ENCODE measurements at places on chromosomes 13 and 19.

DNA sequence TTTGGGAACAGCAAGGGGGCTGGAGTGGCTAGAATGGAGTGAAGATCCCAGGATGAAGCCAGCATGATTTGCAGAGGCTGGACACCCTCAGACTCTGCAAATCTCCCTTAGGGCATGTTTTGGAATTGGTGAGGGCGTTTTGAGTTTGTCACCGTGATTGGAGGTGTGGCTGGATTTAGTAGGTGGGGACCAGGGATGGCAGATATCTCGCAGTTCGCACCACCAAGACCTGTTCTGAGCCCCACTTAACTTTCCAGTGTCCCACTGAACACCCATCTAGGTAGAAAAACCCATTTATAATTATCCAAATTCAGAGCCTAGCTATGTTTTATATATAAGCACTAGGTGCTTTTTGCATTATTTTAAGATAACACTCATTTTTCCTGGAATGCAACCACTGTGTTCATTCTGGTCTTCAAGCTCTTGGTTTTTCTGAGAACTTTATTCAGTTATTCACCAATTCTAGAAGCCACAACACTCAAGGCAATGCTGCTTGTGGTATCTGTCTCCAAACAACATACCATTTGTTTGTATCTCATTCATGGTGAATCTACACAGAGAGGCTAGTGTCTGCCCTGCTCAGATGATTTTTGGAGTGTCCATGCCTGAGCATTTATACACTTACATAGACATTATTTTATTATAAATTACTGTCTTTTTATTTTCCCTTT is 3.0 kb upstream of the NANOS2 start:
- DNase-seq = no peak

GRCh38 chr19:50796128-50796633 is 6.0 kb downstream of the ACP4 start:
- no peak for DNase-seq

GRCh38 chr13:46665248-46665632 is 112.3 kb downstream of the LRCH1 start:
- DNase-seq = no peak

DNA sequence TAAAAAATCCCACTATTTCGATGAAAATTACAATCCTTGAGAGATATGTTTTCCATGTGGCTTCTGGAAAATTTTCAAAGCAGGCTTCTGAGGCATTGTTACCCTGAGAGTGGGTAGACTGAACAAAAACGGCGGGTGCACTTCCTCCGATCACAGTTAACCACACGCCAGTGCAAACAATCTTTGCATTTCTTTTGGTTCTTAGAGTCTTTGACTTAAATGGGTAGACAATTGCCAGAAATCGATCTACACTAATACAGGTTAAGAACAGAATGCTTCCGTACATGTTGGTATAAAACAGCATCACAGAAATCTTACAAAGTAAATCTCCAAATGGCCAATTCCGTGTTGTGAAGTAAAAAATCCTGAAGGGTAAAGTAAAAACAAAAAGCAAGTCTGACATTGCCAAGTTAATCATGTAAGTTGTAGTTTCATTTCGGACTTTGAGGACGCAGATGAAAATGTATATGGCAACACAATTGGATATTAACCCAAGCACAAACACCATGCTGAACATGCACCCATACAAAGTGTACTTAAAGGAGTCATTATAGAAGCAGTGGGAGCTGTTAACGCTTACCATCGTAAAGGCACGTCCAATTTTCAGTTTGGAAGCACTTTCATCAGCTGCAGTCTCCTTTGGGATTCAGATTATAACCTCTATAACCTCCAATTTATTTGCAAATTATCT is 927 bp downstream of the LPAR6 start:
- DNase-seq = peak; percentile 71

DNA sequence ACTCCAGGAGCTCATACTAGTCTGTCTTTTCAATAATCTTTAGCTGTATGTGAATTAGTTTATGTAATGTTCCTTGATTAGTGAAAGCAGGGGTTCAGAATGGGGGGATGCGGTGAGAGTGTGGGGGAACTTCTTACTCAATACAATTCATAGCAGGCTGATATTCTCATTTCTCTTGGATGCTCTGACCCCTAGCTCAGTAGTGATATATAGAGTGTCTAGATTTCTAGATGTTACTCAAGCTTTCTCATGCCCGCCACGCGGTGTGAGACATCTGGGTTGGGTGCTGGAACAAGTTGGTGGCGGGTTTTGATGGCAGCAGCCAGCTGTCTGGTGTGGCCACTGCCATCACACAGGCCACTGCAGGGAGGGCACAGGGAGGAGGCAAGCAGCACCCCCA is 39.3 kb upstream of the FLT1 start:
- no peak for DNase-seq

DNA sequence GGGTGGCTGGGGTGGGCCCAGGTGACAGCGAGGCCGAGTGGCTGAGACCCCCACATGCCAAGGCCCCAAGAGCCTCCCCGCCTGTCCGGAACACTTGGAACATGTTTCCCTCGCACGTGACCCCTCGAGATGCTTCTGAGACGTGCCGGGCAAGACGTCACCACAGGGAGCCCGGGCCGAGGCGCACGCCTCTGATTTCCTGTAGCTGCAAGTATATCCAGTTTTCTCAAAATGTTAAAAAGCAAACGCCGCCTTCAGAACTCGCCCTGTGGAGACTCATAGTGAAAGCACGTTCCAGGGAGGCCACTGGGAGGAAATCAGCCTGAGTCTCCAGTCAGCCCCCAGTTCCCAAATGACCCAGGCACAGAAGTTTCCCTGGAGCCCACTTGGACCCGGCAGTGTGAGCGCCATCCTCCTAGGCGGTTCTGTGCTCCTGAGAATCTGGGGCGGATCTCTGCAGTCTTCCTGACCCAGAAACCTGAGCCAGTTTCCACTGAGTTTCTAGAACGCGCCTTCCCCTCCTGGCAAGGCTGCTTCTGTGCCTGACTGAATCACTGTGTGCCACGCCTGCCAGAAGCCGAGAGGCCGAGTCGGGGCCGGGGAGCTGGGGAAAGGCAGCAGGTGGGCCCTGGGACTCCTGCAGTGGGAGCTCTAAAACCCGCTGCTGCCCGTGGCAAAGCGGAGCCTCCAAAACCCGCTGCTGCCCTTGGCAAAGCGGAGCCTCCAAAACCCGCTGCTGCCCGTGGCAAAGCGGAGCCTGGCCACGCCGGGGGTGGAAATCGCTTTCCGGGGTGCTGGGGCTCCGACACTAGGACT is 179.3 kb downstream of the KDM4B start:
- DNase-seq = no peak

- peak; percentile 62 for DNase-seq
Observed at GRCh38 chr19:10269333-10270179, 1.4 kb upstream of the ICAM1 start.

GRCh38 chr13:46622630-46623256 is 69.8 kb downstream of the LRCH1 start:
- no peak for DNase-seq

DNA sequence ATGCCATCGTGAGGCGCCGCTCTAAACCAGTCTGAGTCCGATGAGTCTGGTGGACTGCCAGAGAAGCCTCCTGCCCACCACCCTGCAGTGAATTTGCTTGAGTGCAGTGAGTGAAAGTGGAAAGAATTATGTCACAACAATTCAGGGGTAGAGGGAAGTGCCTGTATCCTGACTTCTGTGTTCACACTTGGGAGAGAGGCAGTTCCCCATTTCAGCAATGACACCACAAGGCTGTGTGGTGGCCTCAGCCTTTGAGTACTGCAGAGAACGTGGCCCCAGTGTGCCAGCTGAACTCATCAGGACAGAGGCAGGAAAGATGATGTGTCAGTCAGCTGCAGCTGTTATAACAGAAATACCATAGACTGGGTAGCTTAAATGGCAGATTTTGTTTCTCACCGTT is 155.6 kb downstream of the COG6 start:
- no peak for DNase-seq

- DNase-seq = no peak
Observed at GRCh38 chr13:76845367-76845766, 40.8 kb downstream of the KCTD12 start.

GRCh38 chr19:17860331-17860992 is 752 bp downstream of the RPL18A start:
- DNase-seq = no peak

- DNase-seq = no peak
Observed at GRCh38 chr19:1107661-1108261, 4.0 kb downstream of the GPX4 start.

- DNase-seq = no peak
Observed at GRCh38 chr13:112060899-112061366, 6.0 kb upstream of the SOX1 start.

DNA sequence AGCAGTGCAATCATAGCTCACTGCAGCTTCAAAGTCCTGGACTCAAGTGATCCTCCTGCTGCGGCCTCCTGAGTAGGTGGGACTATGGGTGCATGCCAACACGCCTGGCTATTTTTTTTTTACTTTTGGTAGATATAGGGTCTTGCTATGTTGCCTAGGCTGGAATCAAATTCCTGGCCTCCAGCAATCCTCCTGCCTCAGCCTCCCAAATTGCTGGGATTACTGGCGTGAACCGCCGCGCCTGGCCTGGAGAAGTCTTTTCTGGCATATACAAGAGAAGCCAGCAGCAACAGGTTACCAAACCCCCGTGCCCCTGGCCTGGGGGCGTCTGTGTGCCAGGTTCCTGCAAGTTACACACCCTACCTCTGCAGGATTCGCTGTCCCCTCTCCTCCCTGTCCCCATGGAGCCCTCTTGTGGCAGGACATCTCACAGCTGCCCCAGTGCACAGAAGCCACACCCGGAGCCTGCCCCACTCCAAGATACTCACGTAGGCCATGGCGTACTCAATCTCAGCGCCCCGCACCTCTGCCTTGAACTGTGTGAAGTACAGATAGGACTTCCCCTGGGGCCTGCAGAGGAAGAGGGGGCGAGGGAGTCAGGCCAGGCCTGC is 9.9 kb downstream of the MYDGF start:
- peak; percentile 26 for DNase-seq

GRCh38 chr13:98534821-98535220 is 42.1 kb downstream of the STK24 start:
- DNase-seq = no peak

DNA sequence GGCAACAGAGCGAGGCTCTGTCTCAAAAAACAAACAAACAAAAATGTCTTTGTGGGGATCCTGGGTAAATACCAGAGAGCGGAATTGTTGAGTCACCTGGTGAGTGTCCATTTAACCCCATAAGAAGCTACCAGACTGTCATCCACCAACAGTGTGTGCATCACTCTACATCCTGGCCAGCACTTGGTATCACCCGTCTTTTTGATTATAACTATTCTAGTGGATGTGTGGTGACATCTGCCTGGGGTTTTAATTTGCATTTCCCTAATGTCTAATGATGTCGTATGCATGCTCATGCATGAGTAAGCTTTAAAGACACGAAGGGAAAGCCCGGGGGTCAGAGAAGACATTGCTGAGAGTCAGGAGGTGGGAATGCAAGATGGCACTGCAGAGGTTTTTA is 126.7 kb upstream of the MRI1 start:
- no peak for DNase-seq

GRCh38 chr13:50226515-50227155 is 211.4 kb downstream of the KCNRG start:
- DNase-seq = no peak

DNA sequence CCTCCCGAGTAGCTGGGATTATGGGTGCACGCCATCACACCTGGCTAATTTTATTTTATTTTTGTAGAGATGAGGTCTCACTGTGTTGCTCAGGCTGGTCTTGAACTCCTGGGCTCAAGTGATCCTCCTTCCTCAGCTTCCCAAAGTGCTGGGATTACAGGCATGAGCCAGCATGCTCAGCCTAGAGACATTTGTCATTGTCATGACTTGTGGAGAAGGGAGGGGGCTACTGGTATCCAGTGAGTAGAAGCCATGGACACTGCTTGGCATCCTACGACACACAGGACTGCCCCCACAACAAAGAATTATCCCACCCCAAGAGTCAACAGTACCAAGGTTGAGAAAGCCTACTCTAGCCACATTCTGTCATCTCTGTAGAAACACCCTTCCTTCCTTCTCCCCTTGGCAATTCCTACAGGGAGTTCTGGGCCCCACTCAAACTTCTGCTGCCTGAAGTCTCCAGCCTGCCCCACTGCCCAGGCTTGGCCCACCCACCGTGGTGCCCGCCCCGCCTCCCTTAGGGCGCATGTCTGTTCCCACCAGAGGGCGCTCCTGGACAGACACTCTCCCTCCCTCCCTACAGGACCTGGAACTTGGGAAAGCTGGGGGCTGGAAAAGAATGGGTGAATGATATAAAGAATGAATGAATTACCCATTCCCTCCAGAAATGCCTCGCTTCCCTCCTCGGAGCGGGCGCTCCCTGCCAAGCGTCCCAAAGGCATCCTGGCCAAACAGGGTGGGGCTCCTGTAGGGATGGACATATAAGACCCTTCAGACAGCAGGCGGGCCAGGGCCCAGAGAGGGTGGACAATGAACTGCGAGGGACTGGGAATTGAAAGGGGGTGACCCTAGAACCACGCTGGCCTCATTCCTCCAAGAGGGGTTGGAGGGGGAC is 5.5 kb upstream of the EMP3 start:
- DNase-seq = no peak

GRCh38 chr13:25295701-25296100 is 5.7 kb upstream of the NUP58 start:
- no peak for DNase-seq

DNA sequence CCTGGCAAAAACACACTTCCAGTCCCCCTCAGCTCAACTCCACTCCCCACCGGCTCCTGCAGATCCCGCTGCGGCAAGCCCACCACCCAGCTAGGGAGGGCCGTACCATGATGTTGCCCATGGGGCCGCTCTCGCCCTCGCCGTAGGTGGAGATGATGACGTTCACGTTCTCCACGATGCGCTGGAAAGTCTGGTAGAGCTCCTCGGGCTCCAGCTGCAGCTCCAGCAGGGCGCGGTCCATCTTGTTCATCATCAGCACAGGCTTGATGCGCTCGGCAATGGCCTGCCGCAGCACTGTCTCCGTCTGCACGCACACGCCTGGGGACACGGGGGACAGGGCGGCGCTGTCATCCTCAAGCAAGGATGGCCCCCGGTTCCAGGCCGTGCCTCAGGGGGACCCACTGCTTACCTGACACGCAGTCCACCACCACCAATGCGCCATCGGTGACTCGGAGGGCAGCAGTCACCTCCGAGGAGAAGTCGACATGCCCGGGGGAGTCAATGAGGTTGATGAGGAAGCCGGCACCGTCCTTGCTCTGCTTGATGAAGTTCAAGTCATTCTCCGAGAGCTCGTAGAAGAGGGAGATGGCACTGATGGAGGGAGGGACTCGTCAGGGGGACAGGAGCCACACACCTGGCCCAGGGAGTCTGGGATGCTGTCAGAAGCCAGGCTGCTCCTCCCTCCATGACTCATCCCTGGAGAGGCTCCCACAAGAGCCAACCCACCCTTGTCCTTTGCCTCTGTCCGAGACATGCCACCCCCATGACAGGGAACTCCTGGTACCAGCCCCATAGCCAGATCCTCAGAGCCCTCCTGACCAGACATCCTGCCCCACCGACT is 2.3 kb downstream of the EEF2 start:
- DNase-seq = no peak

DNA sequence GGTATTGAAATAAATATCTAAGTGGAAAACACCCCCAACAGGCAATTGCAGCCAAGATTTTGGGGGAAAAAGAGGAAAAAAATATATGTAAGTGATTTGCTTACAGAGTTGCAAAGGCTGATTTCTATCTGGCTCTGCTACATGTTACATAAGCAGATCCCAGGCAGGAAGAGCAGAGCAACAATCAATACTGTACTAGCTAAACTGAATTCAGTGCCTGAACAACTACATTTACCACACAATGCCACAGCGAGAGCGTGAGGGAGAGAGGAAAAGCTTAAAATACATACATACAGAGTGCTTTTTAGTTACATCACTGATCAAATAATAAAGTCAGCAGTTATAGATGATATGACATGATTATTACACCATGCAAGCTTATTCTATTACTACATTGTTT is 665.6 kb upstream of the ARGLU1 start:
- no peak for DNase-seq

- no peak for DNase-seq
Observed at GRCh38 chr13:77522444-77522843, 13.1 kb upstream of the SCEL start.

All from Jurkat, Clone E6-1 (cell line).